Activated T-helper 1 cell treated with anti-CD3 and anti-CD28 coated beads, Interleukin-12 subunit alpha, Interleukin-12 subunit beta, Interleukin-2, Interleukin-4 antibody, amounts not matched to agents 30 ng/mL and 10 ng/mL and 1 ng/mL, durations not matched to agents 14 hours and 24 hours and 36 hours (primary cell): ENCODE measurements at places on chromosomes 4 and X. TPM values are rescaled to one million over a fixed set of nuclear protein-coding genes. Genes with fewer than 3 reads are reported as not detected.

PCDH19 gene
- total RNA-seq: 0.03 TPM in 1 of 2 replicates, not detected in the other

DNA sequence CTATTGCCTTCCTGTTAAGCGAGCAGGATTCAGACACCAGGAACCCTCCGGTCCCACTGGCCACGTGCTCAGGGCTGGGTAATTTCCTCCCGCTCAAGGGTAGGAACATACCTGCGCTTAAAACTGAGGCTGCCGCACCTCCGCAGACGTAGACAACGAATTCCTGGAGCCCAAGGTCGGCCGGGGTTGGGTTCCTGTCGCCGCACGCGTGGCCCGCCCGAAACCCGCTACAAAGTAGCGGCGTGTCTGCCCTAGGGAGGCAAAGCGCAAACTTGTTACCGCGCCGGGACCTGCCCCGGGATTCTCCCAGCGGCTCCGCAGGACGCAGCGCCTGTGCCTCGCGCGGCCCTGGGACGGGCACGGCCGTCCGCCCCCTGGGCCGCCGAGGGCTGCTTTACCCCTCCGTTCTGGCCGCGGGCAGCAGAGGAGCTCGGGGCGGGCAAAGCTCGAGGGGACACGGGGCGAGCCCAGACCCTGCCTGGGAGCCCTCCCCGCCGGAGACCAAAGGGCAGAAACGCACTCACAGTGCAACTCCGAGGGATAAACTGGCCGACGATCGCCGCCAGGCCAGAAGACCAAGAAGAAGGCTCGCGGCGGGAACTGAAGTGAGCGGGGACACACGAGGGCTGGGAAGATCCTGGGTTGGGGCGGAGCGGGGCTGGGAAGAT, at the start of gene ERVMER34-1:
Gene ERVMER34-1 (minus strand): TSS at position 607 of the 668 bp plus-strand sequence. CDS start 5,905 bp downstream, outside the sequence.
- H3K36me3 ChIP-seq: no peaks in the 10 kb centered on the region
- H3K27ac ChIP-seq: no peak within 1 kb of the TSS
- peaks cover 5% of the 10 kb centered on the region for H3K4me1 ChIP-seq
- no peak for DNase-seq

DNA sequence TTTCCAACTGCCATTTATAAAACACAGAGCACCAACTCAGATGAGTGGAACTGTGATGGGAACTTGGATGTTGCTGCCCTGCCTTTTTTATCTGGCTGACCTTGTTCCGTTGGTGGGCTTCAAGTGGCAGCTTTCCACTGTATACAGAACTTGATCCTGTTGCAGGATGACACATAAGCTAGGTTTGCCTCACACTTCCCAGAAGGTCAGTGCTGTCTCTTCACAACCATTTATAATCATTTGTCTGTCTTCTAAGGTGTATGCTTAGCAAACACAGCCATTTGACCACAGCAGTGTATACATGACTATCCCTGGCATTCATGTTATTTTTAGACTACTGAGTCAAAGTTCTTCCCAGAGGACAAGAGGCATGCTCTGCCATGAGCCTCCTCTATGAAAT, 20.3 kb downstream of the DGKK start:
- no peaks in the 10 kb centered on the region for H3K4me1 ChIP-seq
- no peaks in the 10 kb centered on the region for H3K27me3 ChIP-seq
- DNase-seq: no peak
- H3K36me3 ChIP-seq: no peaks in the 10 kb centered on the region
- no peak overlapping the region for H3K27ac ChIP-seq
- H3K4me3 ChIP-seq: no peak overlapping the region

DNA sequence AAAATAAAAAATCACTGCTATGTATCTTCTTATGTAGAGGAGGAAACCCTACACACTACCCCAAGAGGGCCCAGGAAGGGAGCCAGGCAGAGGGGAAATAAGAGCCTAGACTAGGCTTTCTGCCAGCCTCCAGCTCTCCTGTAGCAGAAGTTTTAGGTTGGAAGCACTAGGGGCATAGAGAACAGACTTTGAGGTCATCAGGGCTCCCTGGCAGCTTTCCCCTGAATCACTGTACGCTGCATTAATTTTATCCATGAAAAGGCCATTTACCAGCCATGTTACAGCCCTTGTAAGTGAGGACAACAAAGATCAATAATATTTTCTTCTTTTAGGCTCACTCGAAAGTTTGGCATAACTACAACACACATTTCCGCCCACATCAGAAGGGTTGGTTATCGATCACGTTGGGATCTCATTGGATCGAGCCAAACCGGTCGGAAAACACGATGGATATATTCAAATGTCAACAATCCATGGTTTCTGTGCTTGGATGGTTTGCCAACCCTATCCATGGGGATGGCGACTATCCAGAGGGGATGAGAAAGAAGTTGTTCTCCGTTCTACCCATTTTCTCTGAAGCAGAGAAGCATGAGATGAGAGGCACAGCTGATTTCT, 24.7 kb downstream of the RPL9 start:
- H3K27ac ChIP-seq: no peak overlapping the region
- no peaks in the 10 kb centered on the region for H3K4me1 ChIP-seq
- no peaks in the 10 kb centered on the region for H3K36me3 ChIP-seq
- no peak for DNase-seq
- H3K27me3 ChIP-seq: peaks cover 7% of the 10 kb centered on the region

DNA sequence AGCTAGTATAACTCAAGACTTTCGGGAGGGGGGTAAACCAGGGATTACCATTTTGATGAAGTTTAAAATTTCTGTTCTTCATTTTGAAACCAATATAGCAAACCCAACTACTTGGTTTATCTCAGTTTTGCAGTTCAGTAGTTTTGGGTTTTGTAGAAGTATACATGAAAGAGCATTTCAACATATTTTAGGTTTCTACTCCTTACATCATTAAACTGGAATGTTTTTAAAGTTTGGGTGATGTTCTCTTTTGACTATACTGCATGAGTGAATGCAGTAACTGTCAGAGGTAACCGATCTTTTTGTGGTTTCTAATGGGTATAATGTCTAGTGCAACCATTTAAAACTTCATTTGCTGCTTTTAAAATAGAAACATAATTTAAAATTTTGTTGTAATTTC, 248.3 kb upstream of the MAD2L1 start:
- no peaks in the 10 kb centered on the region for H3K27me3 ChIP-seq
- H3K27ac ChIP-seq: no peak overlapping the region
- no peak overlapping the region for H3K4me3 ChIP-seq
- no peak for DNase-seq
- H3K36me3 ChIP-seq: no peaks in the 10 kb centered on the region
